Suppressor macrophage treated with lipopolysaccharide for 1 hour (primary cell): ENCODE measurements at places on chromosomes 7 and 10.

DNA sequence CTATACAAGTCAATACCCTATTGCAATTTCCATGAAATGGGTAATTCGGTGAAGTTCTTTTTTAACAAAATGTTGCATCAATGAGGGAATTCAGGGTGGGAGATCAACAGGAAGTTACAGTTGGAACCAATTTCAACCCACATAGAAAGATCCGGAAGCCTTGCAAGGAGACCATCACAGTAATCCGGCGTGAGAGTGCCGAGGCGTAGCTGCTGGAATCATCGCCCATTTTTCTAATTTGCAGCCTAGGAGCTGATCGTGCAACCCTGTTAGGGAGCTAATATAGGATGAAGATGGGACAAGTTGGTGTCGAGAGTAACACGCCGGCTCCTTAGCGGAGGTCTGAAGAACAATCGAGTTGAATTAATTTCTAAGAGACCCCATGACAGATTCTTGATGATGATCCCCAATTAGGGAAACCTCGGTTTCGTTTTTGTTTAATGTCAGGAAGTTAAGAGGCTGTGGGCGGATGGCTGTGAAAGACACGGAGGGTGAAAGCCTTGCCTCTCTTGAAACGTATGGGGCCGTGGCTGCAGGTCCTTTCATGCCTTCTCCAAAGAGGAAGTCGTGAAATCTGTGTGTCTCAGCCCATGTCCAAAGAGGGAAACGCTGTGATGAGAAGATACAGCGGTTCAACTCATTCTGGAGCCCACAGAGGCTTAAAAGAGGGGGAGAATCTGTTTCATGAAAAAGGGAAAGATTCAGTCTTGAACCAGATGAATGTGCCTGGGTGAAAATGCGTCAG is 51.2 kb upstream of the CARD11 start:
- DNase-seq, result peak; percentile 86

DNA sequence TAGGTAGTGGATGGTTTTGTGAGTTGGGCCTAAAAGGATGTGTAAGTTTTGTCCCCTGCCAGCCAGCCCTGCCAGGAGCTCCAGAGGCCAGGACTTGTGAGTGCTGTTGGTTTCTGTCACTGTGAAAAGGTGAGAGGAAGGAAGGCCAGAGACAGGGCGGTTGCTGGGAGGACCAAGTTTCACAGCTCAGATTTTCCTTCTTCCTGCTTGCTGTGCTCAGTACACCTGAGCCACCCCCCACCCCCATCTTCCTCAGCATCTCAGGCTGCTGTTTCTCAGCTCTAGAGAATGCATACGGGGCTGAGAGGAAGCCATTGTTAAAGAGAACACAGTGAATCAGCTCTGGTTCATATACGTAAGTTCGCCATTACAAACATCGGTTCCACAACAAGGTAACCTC is 139.9 kb downstream of the BUB3 start:
- DNase-seq, result no peak

- no peak for DNase-seq
These were observed 1183.2 kb upstream of the CELF2 start for GRCh38 chr10:9834434-9834833.

DNA sequence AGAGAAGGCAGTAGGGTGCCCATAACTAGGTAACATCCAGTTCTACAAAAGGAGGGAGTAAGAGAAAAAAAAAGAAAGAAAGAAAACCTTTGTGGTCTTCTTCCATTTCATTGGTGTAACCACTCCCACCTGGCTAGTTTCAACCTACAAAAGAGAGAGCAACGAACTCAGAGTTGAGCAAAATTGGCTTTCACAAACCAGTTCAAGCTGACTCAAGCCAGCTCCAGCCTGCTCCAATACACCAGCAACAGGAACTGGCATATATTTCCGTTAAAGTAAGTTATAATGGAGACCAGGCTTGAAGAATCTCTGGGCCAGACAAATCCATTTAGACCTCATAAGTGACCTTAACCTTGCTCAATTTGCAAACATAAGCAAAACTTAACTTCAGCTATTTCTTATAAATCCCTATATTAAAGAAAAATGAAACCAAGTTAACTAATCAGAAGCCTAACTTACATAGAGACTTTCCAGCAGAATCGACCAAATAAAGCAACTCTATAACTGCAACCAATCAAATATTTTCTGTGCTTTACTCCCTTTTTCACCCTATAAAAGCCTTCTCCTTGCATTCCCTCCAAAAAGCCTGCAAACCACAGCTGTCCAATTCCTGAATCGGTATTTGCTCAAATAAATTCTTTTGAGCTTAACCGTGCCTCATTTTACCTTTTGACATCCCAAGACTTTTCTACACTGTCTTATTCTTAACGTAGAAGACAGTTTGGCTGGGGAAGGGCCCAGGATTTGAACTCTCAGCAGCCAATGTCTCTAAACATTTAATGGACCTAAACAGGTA is 10.1 kb downstream of the ANKRD22 start:
- peak; percentile 36 for DNase-seq

DNA sequence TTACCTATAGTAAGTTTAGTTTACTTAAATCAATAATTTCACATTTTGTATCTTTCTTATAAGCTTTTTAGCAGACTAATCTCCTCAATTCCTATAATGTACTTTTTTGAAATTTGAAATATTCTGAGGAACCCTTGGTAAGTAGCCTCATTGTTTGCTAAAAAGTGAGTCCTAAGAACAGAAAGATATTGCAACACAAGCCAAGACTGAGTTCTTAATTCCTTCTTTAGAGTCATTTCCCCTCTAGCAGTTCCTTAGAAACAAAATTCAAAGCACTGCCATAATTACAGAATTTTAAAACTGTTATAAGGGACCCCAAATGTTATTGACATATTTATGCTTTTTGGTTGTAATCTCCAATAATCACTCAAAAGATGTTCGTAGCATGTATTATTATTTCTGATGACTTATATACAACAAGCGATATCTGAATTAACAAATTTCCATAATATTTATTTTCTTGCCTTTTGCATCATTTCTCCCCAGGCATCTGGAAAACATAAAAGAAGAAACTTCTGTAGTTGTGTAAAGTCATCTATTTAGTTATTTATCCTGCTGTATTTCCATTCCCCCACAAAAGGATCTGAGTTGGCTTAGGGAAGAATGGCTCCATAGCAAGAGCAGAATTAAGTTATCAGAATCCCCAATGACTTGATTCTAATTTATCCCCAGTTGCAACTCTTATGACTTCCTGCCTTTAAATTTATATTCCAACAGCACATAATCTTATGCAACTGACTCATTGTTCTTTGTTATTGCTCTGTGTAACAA is 67.8 kb downstream of the TMEM26 start:
- DNase-seq, result peak; percentile 59

- no peak for DNase-seq
These were observed 47.1 kb upstream of the TMEM72 start for GRCh38 chr10:44864051-44864450.

GRCh38 chr7:12540850-12541249 is 29.7 kb upstream of the SCIN start:
- DNase-seq, result no peak

GRCh38 chr7:65978891-65979582 is 3.0 kb downstream of the GUSB start:
- peak; percentile 59 for DNase-seq

DNA sequence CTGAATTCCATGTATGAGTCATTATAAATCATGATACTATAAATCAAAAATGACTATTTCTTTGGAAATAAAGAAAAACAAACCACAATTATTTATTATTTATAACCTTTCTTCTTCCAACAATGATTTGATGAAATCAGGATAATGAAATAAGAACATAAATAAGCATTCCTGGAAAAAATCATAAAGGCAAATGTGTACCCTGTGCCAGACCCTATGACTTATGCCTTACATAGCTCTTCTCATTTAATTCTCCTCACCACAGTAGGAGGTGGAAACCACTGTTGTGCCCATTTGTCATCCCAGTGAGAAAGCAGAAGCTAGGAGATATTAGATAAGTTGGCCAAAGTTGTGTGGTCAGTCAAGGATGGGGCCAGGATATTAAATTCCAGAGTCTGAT is 255.1 kb downstream of the DOCK4 start:
- DNase-seq, result no peak

GRCh38 chr10:3110782-3111620 is 43.7 kb downstream of the PFKP start:
- no peak for DNase-seq

DNA sequence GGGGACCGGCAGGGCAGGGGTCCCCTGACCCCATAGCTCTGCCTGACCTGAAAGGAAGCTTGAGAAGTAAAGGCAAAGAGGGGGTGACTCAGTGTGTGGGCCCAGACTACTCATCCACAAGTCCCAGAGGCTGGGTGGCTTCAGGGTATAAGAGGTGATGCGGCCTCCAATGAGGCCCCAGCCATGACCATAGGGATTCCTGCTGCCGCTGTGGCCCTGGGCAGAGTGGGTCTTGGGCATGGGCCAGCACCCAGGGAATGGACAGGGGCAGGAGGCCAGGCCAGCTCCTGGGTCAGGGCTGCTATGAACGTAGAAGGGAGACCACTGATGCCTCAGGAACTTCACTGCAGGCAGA is 64.4 kb upstream of the EBF3 start:
- DNase-seq, result no peak

- no peak for DNase-seq
These were observed 173.5 kb downstream of the CELF2 start for GRCh38 chr10:11191190-11191589.

DNA sequence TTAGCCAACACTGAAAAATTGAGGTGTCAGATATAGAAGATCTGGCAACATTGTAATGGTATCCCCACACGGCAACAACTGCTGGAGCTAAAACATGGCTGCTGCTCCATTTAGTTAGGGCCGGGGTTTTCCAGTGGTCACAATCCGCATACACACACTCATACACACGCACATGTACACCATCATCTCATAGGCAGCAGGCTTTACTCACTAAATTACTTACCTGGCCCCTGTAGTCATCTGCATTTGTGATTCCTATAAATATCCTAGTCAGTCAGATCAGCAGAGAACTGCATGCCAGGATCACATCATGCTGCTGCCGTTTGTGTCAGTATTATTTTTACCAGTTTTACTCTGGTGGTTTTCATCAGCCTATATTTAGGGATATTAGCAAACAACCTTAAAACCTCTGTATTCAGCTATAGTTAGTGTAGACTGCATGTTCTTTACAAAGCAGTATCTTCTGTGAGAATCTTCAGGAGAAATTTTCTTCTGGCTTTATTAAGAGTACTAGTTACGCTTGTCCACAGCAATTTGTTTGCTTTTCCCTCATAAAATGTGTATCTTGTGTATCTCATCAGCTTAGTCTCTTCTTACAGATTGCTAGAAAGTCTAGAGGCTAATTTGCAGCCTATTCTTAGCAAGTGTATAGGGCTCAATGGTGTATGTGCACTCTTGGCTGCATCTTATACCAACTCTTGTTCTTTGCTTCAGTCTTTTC is 38.3 kb upstream of the PTPN12 start:
- no peak for DNase-seq

GRCh38 chr7:157628456-157628855 is 291.7 kb downstream of the DNAJB6 start:
- no peak for DNase-seq

DNA sequence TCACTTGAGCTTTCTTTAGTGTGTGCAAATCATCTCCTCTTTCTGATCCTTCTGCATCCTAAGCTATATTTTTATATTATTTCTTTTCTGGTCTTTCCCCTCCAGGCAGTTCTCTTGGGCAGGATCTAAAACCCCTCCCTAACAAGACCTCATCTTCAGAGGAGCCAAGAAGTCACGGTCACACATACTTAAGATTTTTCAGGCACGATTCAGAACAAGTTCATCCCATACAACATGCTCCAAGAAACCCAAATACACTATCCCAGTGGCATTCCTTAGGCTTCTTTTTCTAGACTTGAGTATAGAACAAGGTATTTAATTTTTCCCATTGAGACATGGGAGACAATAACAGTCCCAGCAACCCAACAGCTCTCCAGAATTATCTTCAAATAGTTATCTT is 1251.5 kb downstream of the DNAJB9 start:
- no peak for DNase-seq

DNA sequence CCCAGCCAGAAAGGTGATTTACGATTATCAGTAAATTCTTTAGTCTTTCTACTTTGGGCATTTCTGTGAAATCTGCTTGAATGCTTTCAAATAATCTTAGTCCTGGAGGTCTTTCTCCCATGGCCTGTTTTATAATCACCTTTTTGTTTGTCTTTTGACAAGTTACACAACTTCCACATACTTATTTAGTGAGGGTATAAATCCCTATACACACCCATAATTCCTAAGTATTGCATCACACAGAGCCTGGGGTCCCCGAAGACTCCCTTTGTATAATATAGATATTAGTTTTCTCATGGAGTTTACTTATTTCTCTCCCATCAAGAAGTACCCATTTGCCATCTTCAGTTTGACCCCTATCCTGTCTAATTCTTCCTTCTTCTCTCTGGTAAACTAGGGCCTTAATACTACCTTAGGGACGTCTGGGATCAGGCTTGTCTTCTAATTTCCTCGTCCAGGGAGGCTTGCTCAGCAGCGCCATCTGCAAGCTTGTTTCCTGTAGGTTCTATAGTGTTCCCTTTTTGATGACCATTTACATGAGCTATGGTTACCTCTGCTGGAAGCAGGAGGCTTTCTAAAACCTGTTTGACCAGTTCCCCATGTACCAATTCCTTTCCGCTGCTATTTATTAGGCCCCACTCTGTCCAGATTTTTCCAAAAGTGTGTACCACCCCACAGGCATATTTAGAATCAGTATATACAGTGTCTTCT is 8.1 kb downstream of the DNAH11 start:
- DNase-seq, result no peak

DNA sequence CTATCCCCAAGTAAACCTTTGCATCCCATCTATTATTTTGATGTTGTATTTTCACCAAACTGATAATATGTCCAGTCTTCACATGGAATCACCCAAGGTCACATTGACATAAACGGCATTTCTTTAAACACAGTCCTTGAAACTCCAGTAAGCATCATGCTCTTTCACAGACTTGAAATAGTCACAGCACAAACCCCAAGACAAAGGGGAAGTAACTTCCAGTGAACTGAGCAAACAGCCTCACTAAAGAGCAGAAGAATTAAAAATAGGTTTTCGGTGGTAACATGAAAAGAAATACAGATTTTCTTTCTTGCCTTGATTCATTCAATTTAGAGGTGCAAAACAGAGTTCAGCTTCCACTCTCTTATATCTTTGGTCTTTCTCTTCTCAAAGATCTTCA is 253.7 kb downstream of the SFMBT2 start:
- peak; percentile 51 for DNase-seq

DNA sequence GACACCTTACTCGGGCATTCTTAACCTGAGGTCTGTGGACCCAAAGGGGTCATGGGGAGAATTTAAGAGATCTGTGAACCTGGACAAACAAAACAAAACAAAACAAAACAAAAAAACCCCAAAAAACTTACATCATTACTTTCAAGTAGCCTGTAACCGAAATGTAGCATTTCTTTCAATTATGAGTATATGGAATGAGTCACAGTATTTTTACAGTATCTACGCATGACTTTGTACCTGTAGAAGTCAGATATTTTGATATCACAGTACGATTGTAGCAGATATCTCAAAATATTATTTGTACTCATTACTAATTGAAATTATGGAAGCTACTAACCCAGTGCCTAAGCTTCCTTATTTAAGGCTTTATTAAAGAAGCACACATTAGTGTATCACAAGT is 210.2 kb downstream of the JAZF1 start:
- no peak for DNase-seq
